ENCODE measurements at places on chromosomes 5 and 9. TPM values are rescaled to one million over a fixed set of nuclear protein-coding genes. Genes with fewer than 3 reads are reported as not detected.

GRCh38 chr9:2868883-2869282, 25.0 kb upstream of the PUM3 start:
- no peaks in the 10 kb centered on the region for H3K36me3 ChIP-seq
- H3K4me3 ChIP-seq = no peak overlapping the region
- H3K27ac ChIP-seq = peak overlapping the region; percentile 41
- H3K4me1 ChIP-seq = peaks cover 10% of the 10 kb centered on the region

DNA sequence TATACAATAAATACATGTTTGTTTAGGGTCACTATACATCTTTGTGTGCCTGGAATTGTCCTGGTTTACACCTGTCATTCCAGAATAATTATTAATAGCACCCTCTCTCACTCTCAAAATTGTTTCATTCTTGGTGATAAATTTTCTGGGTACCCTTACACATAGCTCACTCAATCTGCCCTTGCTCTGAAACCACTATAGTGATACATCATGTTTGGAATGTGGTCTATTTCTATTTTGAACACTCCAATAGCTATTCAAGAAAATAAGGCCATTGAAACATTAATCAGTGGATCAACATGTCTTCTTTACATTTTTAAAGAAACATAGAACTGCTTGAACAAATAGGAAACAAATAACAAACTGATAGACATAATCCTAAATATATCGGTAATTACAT, 158.7 kb downstream of the ARRDC3 start:
- peaks cover 3% of the 10 kb centered on the region for H3K4me1 ChIP-seq
- H3K27me3 ChIP-seq = no peaks in the 10 kb centered on the region
- no peak for DNase-seq
- H3K36me3 ChIP-seq = peaks cover under 1% of the 10 kb centered on the region
- H3K27ac ChIP-seq = no peak overlapping the region

ADRB2 gene
- total RNA-seq = 1.2 TPM

DNA sequence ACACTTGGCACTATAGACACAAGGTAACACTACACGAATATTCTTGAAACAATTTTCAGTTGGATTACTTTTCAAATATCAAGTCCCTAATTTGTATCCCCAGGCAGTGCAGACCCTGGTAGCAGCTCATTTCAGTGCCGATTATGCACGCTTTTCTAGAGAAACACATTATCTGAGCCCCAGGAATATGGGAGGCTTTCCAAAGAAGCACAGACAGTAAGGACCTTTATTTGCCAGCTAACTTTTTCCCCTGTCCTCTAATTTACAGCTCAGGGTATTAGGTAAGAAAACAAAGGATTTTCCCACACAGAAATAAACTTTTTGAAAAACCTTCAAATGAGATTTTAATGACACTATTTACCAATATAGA, 852.3 kb upstream of the DMAC1 start:
- DNase-seq = no peak
- H3K27me3 ChIP-seq = no peaks in the 10 kb centered on the region
- H3K27ac ChIP-seq = no peak overlapping the region
- peaks cover 26% of the 10 kb centered on the region for H3K4me1 ChIP-seq

OR1Q1 gene
- total RNA-seq = not detected

GRCh38 chr5:140245341-140245740, 57.6 kb downstream of the PFDN1 start:
- no peak for DNase-seq
- H3K36me3 ChIP-seq = peaks cover 19% of the 10 kb centered on the region
- no peaks in the 10 kb centered on the region for H3K27me3 ChIP-seq
- no peak overlapping the region for H3K4me3 ChIP-seq
- peak overlapping the region; percentile 43 for H3K27ac ChIP-seq

DNA sequence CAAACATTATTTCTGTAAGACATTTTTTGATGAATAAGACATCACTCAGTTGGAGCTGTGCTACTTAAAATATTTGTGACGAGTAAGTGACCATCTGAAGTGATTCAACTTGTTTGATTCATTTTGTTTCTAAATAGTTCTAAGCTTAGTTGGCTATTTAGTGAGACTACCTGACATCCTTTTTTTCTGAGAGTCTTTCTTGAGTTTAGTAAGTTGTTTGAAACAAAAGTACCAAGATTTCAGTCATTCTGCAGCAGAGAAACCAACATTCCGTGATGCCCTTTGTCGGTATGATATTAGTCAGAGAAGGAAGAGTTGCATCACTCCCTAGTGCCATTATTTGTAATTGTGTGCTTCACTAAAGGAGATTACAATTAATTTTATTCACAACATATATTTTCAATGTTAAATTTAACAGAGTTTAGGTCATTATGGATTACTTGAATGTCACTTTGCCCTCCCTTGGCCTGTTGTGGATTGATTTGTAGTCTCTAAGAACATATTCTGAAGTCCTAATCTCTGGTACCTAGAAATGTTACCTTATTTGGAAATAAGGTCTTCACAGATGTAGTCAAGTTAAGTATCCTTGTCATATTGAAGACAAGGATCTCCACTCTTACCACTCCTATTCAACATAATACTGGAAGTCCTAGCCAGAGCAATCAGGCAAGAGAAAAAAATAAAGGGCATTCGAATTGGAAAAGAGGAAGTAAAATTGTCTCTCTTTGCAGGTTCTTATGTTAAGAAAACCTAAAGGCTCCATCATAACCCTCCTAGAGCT, 212.2 kb downstream of the PCSK1 start:
- H3K36me3 ChIP-seq = no peaks in the 10 kb centered on the region
- no peak overlapping the region for H3K27ac ChIP-seq
- peaks cover 5% of the 10 kb centered on the region for H3K4me1 ChIP-seq
- H3K4me3 ChIP-seq = no peak overlapping the region

DNA sequence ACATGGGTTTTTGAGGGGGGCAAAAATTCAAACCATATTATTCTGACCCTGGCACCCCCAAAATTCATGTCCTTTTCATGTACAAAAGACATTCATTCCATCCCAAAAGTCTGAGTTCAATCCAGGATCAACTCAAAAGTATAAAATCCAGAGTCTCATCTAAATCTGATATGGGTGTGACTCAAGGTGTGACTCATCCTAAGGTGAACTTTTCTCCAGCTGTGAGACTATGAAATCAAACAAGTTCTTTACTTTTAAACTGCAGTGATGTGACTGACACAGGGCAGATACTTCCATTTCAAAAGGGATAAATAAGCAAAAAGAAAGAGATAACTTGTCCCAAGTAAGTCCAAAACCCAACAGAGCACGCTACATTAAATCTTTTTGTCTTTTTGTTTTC, 20.6 kb upstream of the CYLC2 start:
- H3K4me1 ChIP-seq = peaks cover 5% of the 10 kb centered on the region
- no peak for DNase-seq
- H3K4me3 ChIP-seq = no peak overlapping the region
- H3K27ac ChIP-seq = no peak overlapping the region
- no peaks in the 10 kb centered on the region for H3K27me3 ChIP-seq
- peaks cover 2% of the 10 kb centered on the region for H3K36me3 ChIP-seq

- H3K4me1 ChIP-seq = peaks cover 43% of the 10 kb centered on the region
- no peaks in the 10 kb centered on the region for H3K36me3 ChIP-seq
- peaks cover 85% of the 10 kb centered on the region for H3K27me3 ChIP-seq
- peak; percentile 34 for DNase-seq
- H3K27ac ChIP-seq = no peak overlapping the region
Measured at GRCh38 chr5:73311291-73312110, 137.1 kb downstream of the FOXD1 start.

CARTPT gene
- total RNA-seq = not detected

PDE4D gene
- total RNA-seq = 1.7 TPM

DNA sequence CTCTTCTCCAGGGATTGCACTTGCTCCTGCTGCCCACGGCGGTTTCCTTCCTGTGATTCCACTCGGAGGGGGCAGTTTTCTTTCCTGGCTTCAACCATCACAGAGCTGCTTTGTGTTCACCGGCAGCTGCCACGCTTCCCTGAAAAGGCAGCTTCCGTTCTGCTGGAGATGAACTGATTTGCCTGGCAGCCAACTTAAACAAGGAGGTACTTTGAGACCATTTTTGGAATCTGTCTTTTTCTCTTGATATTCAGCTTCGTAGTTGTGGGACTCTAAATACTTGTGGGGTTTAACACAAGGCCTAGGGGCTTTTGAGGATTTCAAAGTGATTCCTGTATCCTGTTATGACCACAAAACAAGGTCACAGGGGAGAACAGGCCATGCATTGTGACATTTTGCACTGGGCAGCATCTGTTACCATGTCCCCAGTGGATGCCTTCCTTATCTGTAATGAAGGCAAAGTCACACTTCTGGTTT, 192.0 kb downstream of the MTRR start:
- no peak overlapping the region for H3K4me3 ChIP-seq
- H3K27me3 ChIP-seq = peaks cover 11% of the 10 kb centered on the region
- H3K27ac ChIP-seq = no peak overlapping the region
- no peak for DNase-seq
- H3K36me3 ChIP-seq = no peaks in the 10 kb centered on the region

PLAC8L1 gene
- 0.30 TPM for total RNA-seq

DNA sequence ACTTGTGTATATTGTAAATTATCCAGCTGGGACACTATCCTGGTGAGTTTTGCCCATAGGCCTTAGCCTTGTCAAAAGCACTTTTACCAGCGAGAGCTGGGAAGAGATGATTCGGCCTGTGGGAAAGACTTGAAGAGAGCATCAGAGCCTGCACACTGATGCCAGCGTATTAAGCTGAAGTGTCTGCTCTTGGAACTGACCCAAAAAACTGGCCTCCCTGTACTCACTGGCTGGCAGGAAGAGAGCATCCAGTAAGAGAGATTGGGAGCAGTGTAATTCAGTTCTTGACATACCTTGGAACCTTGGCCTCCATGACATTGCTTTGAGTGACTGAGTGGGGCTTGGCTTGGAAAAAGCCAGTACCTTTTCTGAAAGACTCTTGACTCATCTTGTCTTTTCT, 73.7 kb downstream of the ZNF462 start:
- peaks cover 78% of the 10 kb centered on the region for H3K36me3 ChIP-seq
- H3K4me1 ChIP-seq = peaks cover 37% of the 10 kb centered on the region
- no peak overlapping the region for H3K27ac ChIP-seq
- no peaks in the 10 kb centered on the region for H3K27me3 ChIP-seq
- no peak overlapping the region for H3K4me3 ChIP-seq

DNA sequence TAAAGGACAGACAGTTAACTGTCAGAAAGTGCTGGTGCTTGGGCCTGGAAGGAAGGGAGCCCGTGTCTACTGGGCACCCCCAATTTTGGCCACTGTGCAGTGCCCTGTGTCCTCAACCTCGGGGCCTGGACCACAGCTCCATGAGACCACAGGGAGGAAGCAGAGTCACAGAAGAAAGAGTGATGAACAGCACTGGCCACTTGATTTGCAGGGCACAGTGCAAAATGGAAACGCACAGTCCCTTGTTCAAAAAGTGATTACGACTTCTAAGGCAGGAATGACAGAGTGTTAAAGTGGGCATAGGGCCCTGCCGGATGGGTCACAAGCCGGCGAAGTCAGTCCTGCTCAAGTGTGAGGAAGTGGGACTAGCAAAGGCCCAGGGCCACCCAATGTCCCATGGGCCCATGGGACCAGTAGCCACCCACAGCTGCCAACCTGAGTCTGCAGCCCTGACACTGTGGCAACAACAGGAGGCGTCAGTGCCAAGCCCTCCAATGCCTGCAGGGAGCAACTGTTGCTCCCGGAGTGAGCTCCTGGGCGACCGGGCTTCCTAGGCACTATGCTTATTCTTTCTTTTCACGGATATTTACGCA, 85.4 kb downstream of the ADAMTS2 start:
- DNase-seq = peak; percentile 7
- no peaks in the 10 kb centered on the region for H3K36me3 ChIP-seq
- H3K4me3 ChIP-seq = no peak overlapping the region
- no peak overlapping the region for H3K27ac ChIP-seq
- peaks cover 5% of the 10 kb centered on the region for H3K4me1 ChIP-seq
- H3K27me3 ChIP-seq = no peaks in the 10 kb centered on the region

GRCh38 chr5:88251048-88251711, 17.5 kb downstream of the TMEM161B start:
- no peak for DNase-seq
- peaks cover 3% of the 10 kb centered on the region for H3K36me3 ChIP-seq
- H3K4me1 ChIP-seq = peaks cover 77% of the 10 kb centered on the region
- H3K27me3 ChIP-seq = no peaks in the 10 kb centered on the region

- peak within 1 kb of the TSS; percentile 92 for H3K4me3 ChIP-seq
- peaks cover 11% of the 10 kb centered on the region for H3K36me3 ChIP-seq
- H3K27ac ChIP-seq = peak within 1 kb of the TSS; percentile 69
- H3K4me1 ChIP-seq = peaks cover 39% of the 10 kb centered on the region
Measured at GRCh38 chr9:87497604-87498045, at the start of gene DAPK1. Gene DAPK1, plus strand, starts transcription at chr9:87497867. Its CDS starts 1,211 bp downstream, at chr9:87499078.

DNA sequence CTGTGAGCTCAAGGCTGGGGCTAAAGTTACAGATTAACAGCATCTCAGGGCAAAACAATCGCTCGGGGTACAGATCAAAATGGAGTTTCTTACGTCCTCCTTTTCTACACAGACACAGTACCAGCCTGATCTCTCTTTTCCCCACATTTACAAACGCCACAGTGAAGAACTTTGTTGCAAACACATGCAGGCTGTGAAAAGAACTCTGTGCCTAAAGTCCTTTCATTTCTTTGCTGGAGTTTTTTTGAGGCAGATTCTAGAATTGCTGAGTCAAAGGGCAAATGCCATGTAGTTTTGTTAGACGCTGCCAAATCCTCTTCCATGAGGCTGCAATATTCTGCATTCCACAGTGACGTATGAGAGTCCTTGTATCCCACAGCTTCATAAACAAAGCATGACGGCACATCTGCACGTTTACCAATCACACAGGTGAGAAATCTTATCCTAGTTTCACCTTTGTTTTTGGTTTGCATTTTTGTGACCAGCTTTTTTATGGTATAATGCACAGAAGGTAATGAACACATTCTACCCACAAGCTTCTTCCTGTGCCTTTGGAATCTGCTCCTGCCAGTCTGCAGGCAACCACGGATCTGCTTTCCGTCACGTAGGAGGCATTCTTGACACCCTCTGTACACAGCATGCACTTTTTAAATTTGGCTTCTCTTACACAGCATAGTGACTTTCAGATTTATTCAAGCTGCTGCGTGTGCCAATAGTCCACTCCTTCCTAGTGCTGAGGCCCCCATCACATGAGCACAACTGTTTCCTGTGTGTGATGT, 44.6 kb upstream of the LPCAT1 start:
- H3K27ac ChIP-seq = no peak overlapping the region
- no peaks in the 10 kb centered on the region for H3K27me3 ChIP-seq
- H3K4me1 ChIP-seq = no peaks in the 10 kb centered on the region
- H3K36me3 ChIP-seq = peaks cover 34% of the 10 kb centered on the region

SLC36A3 gene
- not detected for total RNA-seq

DNA sequence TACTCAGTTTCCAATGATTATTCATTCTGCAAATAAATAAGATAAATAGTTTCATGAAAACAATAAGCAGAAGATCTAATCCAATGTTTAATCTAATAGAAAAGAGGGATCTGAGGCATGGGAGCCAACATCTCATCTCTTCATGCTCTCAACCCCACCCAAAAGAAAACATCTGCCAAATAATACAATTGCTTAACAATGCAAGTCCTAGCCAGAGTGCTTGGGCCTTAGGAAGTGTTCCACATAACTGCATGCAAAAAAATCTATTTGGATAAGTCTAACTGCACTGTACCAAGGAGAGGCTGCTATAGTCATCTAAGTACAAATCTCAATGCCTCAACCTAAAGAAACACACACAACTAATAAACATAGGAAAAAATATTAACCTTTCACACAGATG, 606.0 kb downstream of the CDH9 start:
- H3K27ac ChIP-seq = no peak overlapping the region
- H3K4me3 ChIP-seq = no peak overlapping the region
- H3K27me3 ChIP-seq = no peaks in the 10 kb centered on the region
- H3K4me1 ChIP-seq = peaks cover 5% of the 10 kb centered on the region
- no peaks in the 10 kb centered on the region for H3K36me3 ChIP-seq
- no peak for DNase-seq
